Heart left ventricle (tissue), 16 donors: ENCODE measurements at places on chromosomes 11 and 22. TPM values are rescaled to one million over a fixed set of nuclear protein-coding genes. Genes with fewer than 3 reads are reported as not detected.

DNA sequence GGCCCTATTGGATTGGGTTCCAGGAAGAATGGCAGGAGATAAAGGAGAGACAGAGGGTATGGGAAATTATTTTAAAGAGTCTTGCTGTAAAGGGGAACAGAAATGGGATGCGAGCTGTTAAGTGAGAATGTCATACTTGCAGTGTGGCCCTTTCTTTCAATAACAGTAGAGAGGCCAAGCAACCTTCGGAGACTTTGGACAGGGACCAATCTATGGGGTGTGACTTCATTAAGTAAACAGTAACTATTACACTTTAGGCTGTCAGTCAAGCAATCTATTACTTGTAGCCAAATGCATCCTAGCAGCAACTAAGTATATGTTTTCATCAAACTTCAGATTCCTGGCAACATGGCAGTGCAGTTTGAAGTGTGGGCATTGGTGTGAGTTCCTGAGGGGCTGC, 376.2 kb upstream of the LARGE1 start:
- no peaks in the 10 kb centered on the region for H3K36me3 ChIP-seq
- no peak overlapping the region for H3K4me3 ChIP-seq
- no peaks in the 10 kb centered on the region for H3K27me3 ChIP-seq
- no peak overlapping the region for H3K27ac ChIP-seq
- no peaks in the 10 kb centered on the region for H3K4me1 ChIP-seq

Gene TCF20
- total RNA-seq = 16.8 TPM

Gene SEPTIN5
- total RNA-seq = 156 TPM

DNA sequence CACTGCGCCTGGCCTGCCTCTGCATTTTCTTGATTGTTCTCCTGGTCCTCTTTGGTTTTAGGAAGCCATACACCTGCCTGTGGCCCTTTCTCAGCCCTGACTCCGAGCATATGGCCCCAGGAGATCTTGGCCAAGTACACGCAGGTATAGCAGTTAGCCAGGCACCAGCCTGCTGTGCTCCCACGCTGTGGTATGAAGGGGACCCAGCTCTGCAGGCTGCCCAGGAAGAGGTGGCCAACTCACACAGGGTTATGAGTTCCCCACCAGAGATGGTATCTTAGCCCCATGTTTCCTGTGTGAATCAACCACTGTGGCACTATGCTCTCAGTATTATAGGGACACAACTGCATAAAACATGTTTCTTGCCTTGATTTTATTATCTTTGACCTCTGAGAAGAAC, 31.1 kb downstream of the SGSM3 start:
- no peak for DNase-seq
- peaks cover 42% of the 10 kb centered on the region for H3K4me1 ChIP-seq
- no peaks in the 10 kb centered on the region for H3K27me3 ChIP-seq
- peaks cover 10% of the 10 kb centered on the region for H3K36me3 ChIP-seq
- no peak overlapping the region for H3K4me3 ChIP-seq

Gene ANO5
- 86.8 TPM for total RNA-seq
